ENCODE measurements at places on chromosomes 12 and 14.

DNA sequence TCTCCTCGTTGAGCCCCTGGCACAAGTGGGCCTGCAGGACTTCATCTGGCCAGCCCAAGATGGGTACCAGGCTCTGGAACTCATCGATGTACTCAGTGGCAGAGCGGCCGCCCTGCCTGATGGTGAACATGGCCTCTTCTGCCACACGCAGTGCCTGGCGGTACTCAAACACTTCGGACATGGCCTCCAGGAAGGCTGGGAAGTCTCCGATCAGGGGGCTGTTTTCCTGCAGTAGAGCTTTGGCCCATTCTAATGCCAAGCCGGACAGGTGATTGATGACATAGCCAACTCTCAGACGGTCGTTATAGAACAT is 19.8 kb downstream of the RTL1 start:
- DNase-seq = no peak
- H3K36me3 ChIP-seq = no peaks in the 10 kb centered on the region
- no peaks in the 10 kb centered on the region for H3K4me1 ChIP-seq
- no peak overlapping the region for H3K4me3 ChIP-seq
- no peak overlapping the region for H3K27ac ChIP-seq

- no peaks in the 10 kb centered on the region for H3K4me1 ChIP-seq
- DNase-seq = no peak
- H3K4me3 ChIP-seq = no peak overlapping the region
- no peaks in the 10 kb centered on the region for H3K27me3 ChIP-seq
- H3K36me3 ChIP-seq = no peaks in the 10 kb centered on the region
Measured at GRCh38 chr14:49058511-49058910, 527.7 kb downstream of the RPS29 start.

GRCh38 chr14:31138301-31138700 is 69.3 kb downstream of the HECTD1 start:
- H3K27me3 ChIP-seq = no peaks in the 10 kb centered on the region
- H3K4me1 ChIP-seq = no peaks in the 10 kb centered on the region
- no peak for DNase-seq
- no peak overlapping the region for H3K4me3 ChIP-seq
- H3K36me3 ChIP-seq = peaks cover 12% of the 10 kb centered on the region

DNA sequence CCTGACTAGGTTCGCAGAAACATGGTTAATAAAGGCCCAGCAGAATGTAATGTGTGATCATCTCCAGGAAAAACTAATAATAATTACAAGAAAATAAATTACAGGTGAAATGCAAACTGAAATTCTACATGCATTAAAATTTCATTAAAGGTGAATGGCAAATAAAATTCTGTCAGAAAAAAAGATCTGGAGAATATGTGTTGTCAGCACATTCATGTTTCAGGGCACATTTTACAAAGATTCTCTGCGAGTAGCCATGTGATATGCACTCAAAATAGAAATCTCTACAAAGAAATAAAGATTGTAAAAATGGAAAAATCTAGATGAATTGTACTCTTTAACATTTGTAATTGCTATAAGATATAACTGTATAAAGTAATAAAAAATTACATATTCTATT is 765.2 kb downstream of the TMEM121 start:
- H3K36me3 ChIP-seq = no peaks in the 10 kb centered on the region
- peaks cover 1% of the 10 kb centered on the region for H3K4me1 ChIP-seq
- no peak overlapping the region for H3K27ac ChIP-seq

- peaks cover 11% of the 10 kb centered on the region for H3K4me1 ChIP-seq
- no peak for DNase-seq
- H3K27ac ChIP-seq = no peak overlapping the region
- no peaks in the 10 kb centered on the region for H3K27me3 ChIP-seq
Measured at GRCh38 chr12:123336530-123336929, 28.1 kb downstream of the SBNO1 start.

GRCh38 chr12:49502590-49502989 is 36.2 kb upstream of the KCNH3 start:
- H3K27me3 ChIP-seq = no peaks in the 10 kb centered on the region
- H3K27ac ChIP-seq = no peak overlapping the region
- H3K4me3 ChIP-seq = no peak overlapping the region
- peaks cover 3% of the 10 kb centered on the region for H3K4me1 ChIP-seq
- H3K36me3 ChIP-seq = peaks cover 13% of the 10 kb centered on the region

DNA sequence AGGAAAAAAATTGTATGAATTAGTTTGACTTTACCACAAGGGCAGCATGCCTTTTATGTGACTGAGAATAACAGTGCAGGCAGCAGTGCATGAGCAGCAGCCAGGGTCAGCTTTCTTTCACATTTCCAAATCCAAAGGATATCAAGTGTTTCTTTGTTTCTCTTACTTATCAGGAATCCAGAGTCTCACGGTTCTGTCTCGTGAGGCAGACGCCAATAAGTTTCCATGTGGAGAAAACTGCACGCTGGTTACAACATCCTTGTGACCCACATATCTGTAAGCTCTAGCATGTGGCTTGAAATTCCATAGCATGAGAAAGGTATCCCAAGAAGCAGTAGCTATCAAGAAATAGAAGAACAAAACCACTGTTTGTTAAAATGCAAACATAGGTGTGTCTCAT is 27.6 kb downstream of the GALNT4 start:
- H3K27ac ChIP-seq = no peak overlapping the region
- H3K27me3 ChIP-seq = no peaks in the 10 kb centered on the region
- peaks cover 36% of the 10 kb centered on the region for H3K36me3 ChIP-seq
- DNase-seq = no peak
- H3K4me1 ChIP-seq = peaks cover 19% of the 10 kb centered on the region

- H3K27me3 ChIP-seq = no peaks in the 10 kb centered on the region
- H3K4me3 ChIP-seq = no peak overlapping the region
- no peak overlapping the region for H3K27ac ChIP-seq
- no peak for DNase-seq
- H3K36me3 ChIP-seq = no peaks in the 10 kb centered on the region
- no peaks in the 10 kb centered on the region for H3K4me1 ChIP-seq
Measured at GRCh38 chr12:80381121-80381520, 62.9 kb upstream of the PTPRQ start.

DNA sequence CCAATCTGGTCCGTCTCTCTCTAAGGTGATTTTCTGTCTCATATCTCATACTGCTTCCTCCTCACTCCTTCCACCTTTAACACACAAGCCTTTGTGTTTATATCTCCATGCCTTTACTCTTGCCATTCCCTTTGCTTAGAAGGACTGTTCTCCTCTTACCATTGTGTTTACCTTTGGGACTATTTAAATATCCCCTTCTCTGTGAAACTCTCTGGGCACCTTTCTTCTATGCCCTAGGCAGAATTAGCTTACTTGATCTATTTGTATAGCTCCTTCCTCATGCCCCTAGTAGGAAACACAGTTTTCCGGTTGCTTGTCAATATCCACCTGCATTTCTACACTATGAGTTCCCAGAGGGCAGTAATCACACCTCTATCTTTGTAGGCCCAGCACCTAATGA is 3.9 kb upstream of the AMHR2 start:
- H3K27me3 ChIP-seq = no peaks in the 10 kb centered on the region
- H3K4me1 ChIP-seq = peaks cover 10% of the 10 kb centered on the region
- no peak for DNase-seq
- peaks cover 2% of the 10 kb centered on the region for H3K36me3 ChIP-seq
- no peak overlapping the region for H3K4me3 ChIP-seq

- H3K36me3 ChIP-seq = peaks cover 9% of the 10 kb centered on the region
- DNase-seq = no peak
- H3K27ac ChIP-seq = no peak overlapping the region
- no peaks in the 10 kb centered on the region for H3K27me3 ChIP-seq
- peaks cover 43% of the 10 kb centered on the region for H3K4me1 ChIP-seq
- H3K4me3 ChIP-seq = no peak overlapping the region
Measured at GRCh38 chr14:70879448-70879847, 27.8 kb upstream of the PCNX1 start.

- no peak overlapping the region for H3K27ac ChIP-seq
- H3K4me1 ChIP-seq = no peaks in the 10 kb centered on the region
- no peak overlapping the region for H3K4me3 ChIP-seq
Measured at GRCh38 chr14:84085493-84085892, 1444.5 kb upstream of the FLRT2 start.

- no peak for DNase-seq
- peaks cover 2% of the 10 kb centered on the region for H3K4me1 ChIP-seq
- H3K4me3 ChIP-seq = no peak within 1 kb of the TSS
- no peak within 1 kb of the TSS for H3K27ac ChIP-seq
- no peaks in the 10 kb centered on the region for H3K27me3 ChIP-seq
Measured at GRCh38 chr12:2834581-2835491, at the start of gene NRIP2. Gene NRIP2, minus strand, starts transcription at chr12:2835035. Its CDS starts 52 bp downstream, at chr12:2834983.

DNA sequence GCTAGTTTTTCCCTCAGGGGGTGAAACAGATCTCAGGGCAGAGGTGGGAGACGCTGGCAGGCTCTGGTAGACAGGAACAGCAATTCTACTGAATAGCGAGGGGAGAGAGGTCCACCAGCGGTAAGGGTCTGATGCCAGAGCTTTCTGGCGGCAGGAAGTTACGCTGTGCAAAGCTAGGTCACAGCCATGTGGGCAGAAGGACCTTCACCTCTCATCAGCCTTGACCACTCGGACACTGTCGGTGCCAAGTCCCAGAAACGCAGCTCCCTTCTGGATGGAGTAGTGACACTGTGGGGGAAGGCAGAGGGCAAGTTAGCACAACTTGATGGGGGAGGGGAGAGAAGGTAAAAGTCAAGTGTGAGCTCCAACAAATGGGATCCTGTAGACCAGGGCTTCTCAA is 10.3 kb upstream of the ZNF740 start:
- DNase-seq = no peak

Data from activated naive CD8-positive, alpha-beta T cell treated with anti-CD3 and anti-CD28 coated beads, Interleukin-2, amount 10 ng/mL, durations not matched to agents 7 days and 5 days (primary cell).